ENCODE measurements at places on chromosomes 5 and 9.
A peak's percentile ranks its signal among the peaks of the same experiment; 100 is the strongest.

DNA sequence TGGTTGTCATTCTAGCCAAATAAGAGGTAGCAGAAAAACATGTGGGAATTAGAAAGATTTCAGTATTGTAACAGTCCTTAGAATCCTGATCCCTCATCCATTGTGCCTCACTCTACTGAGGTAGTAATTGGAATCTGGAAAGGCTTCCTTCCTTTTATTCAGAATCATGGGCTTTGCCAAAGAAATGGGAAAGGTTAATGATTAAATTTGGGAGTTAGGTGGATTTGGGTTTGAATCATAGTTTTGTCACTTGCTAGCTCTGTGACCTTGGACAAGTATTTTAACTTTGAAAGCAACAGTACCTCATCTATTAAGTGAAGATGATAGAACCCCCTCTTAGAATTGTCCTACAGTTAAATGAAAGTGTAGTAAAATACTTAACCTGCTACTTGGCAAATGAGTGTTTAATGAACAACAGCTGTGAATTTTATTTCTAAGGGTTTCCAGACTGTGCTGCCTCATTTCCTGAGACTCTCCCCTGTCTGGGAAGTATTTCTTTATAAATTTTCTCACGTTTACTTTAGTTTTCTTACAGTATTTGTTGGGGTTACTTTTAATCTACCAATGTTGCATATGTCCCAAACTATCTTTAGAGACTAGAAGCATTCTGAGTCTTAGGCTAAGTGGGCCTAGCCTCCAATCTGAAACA is 11.7 kb downstream of the SPDL1 start:
- no peak for DNase-seq

DNA sequence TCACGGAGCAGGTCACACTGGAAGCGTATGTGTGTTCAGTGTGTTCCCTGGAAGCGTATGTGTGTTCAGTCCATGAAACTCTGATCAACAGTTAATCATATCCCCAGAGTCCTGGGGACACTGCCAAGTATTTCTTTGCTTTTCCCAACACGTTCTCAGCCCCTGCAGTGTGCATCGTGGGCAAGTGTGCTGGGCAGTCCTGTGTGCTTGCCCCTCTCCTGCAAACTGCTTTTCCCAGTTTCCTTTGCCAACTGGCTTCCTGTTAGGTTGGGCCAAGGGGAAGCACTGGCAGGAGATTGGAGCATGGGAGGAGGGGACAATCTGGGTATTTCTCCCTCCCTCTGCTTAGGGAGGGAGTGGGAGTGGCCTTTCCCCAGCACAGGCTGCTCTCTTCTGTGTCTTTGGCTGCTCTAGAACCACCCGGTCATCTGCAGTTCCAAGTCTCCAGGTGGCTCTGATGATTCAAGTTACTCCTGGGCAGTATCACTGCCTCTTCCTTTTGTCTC is 36.8 kb upstream of the NEK6 start:
- peak; percentile 86 for DNase-seq

DNA sequence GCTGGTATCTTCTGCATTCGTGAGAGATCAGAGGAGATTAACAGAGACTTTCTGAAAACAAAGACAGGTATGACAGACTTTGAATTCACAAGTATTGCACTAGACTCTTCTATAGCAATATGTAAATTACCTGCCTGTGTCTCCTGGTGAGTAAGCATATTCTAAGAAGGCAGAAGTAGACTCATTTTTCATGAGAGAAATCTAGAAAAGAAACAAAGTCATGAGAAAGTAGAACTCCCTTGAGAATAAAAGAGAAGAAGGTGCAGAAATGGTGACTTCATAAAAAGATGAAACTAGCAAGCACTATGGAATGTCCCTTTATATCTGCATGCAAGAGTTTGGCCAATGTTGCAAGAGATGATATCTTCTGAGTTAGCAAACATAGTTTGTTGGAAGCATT is 419.8 kb downstream of the DMRT2 start:
- no peak for DNase-seq

DNA sequence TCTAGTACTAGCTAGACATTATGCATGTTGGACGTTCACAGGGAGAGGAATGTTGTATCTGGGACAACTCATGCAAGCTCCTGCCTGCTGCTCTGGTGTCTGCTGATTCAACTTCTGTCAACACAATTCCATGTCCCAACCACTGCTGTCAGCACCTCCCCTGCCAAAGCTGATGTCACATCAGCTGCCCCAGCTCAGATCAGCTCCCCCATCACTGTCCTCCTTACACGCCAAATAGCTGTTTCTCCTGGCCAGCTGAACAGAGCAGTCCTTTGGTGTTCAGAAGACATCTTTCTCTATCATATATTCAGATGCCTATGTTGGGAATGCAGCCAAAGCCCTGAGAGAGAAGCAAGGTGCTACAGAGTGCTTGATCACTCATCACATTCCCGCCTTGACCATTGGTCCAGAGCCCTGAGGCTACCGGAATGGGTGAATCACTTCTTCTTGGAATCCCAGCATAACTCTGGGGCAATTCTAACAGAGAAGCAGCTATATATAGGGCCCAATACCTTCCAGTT is 223.3 kb downstream of the SEC61B start:
- DNase-seq: peak; percentile 85

DNA sequence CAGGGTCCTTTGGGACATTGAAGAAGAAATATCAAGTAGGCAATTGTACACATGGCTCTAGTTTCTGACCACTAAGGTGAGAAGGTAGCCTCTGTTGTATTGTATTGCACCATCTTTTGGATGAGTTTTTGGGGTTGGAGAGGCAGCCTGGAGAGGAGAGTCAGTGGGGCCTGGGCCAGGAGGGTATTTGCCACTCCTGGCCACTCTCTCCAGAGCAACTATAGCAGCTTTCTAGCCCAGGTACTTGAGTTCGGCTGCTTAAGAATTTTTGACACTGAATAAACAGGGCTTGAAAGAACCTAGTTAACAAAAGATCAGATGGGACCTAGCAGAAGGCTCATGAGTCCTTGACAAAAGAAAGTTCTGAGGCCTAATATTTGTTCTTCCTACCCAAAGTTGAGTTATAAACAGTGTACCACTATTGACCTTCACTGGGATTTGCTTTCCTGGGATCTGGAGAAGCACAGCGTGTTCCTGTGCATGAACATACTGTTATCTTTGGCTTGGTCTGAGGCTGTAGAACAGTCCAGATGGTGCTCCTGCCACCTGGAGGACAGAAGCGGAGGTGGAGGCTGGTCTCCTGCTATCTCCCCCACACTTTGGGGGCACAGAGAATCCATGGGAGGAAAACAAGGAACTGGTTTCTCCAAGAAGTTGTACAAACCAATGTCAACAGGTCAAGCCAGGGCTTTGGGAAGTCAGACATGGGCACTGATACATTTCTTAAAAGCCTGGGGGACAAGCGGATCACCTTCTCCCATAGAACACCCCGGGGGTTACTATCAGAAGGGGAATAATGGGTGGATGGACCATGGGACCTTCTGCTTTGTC is 110.4 kb upstream of the LIFR start:
- no peak for DNase-seq

- DNase-seq: no peak
Measured at GRCh38 chr9:114266969-114267368, 55.9 kb upstream of the ORM1 start.

DNA sequence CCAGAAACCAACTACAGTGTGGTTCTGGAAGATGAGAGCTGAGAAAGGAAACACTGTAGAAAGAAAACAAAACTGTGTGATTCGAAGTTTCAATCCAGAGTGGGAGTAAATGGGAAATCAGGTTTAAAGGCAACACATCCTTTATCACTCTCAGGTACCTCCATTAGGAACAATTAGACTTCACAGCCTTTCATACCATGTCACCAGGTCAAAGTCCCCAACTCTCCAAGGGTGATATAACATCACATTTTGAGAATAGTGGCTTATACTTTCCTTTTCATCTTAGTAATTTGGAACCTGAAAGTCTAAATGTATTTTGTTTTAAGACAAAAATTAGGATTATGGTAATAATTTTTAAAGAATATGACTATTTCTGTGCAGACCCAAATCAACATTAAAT is 194.9 kb upstream of the WWC1 start:
- DNase-seq: no peak

GRCh38 chr5:76299592-76299991 is 103.5 kb upstream of the IQGAP2 start:
- DNase-seq: no peak

DNA sequence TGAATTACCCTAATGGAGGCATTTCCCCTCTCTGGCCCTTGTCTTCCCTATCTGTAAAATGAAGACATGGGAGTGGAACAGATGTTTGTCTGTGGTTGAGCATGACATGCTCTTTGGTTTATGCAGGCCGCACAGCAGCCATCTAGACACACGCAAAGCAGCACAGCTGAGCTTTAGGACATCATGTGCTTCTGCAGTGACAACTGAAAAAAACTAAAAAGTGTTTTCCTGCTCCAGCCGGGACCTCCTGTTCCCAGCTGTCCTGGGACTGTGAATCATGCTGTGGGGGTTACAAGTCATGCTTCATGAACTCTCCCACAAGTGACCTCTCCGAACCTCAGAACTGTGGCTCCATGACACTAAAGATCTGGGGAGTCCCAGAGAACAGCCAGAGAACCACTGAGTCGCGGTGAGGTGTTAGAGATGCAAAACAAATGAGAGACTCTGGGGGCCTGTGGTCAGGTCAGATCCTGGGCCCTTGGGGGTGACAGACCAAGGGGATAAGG is 1.7 kb downstream of the SMIM3 start:
- DNase-seq: no peak

DNA sequence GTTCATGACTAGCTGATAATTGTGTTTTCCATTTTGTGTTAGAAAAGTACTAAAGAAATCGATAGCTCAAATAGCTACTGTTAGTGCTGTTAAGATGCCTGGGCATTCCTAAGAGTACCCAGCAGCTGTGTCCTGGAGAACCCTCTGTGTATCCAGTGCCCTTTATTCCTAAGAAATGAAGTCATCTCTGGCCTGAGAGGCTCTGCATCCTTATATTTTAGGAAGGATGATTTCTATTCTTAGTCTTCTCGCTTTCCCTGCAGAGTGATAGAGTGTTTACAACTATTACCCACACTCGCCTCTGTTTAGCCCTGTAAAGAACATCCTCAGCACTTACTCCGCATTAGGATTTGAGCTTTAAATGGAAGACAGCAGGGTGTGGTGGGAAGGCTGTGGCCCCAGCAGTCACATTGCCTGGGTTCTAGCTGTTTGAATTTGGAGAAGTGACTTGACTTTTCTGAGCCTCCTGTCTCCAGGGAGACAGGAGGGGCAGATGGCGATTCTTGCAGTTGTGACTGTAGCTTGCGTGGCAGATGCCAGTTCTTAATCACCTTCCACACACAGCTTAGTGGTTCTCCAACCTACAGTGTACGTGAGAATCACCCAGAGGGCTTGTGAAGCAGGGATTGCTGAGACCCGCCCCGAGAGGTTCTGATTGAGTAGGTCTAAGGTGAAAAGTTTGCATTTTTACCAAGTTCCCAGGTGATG is 177.2 kb upstream of the PITX1 start:
- DNase-seq: no peak

DNA sequence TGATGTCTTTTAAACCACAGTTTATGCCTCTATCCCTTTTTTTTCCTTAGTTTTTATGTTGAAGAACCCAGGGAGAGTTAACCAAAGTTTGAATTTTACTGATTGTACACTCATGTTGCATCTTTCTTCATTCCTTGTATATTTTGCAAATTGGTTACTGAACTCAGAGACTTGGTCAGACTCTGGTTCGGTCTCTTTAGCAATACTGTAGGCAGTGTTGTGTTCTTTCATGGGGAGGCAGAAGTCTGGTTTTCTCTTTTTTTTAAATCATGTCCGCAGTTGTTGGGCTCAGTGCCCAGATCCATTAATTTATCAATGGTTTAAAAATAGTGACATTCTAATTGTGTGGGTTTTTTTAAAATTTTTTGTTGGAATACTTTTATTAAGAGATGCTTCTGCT is 23.4 kb downstream of the UBE2R2 start:
- DNase-seq: no peak

DNA sequence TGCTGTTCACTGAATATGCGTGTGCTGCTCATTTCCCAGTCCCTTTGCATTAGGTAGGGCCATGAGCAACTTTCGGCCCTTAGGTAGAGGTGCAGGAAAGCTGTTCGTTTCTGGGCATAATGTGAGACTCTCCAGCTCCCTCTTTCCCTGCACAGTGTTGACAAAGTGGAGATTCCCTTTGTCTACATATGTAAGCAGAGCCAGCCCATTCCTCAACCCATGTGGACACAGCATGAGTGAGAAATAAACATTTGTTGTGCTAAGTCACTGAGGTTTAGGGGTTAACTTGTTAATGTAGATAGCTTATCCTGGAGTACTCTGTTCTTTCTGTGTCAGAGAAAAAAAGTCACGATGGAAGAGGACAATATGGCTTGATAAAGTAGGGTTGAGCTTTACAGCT is 343.8 kb downstream of the PSAT1 start:
- no peak for DNase-seq

DNA sequence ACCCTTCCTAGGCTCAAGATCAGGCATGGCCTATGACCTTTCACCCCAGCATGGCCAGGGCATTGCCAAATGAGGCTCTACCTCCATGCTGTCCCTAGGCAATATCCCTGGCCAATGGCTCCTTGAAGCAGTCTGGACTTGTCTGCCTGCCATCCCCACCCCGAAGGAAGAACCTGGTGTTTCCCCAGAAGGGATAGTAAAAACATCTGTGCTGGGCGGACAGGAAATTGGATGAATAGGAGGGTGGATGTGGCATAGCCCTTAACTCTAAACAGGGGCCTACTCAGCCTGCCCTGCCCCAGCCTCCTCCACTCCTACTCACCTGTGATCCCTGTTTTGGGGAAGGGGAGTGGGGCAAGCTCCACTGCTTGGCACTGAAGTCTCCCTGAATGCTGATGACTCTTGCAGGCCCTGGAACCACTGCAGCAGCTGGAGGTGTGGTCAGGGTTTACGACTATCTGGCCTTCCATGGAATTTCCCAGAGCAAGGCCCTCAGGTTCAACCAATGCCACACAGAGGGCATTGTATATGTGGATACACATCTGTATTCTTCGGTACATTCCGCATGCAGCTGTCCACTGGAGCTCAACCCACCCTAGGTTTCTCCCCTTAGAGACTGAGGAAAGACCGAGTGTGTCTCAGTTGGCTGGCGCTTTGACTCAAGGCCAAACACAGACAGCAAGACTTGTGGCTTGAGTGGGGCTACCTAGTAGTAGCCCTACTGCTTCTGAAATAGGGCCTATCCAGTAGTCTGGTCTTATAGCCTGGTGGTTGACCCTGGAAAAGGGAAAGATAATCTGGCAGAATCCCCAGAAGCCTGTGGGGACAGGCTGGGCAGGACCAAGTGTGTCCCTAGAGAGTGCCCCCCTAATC is 6.4 kb upstream of the P4HA2 start:
- no peak for DNase-seq

- no peak for DNase-seq
Measured at GRCh38 chr9:137012694-137013570, 15.1 kb downstream of the ABCA2 start.

GRCh38 chr9:69173497-69173890 is 583 bp upstream of the TJP2 start:
- no peak for DNase-seq

DNA sequence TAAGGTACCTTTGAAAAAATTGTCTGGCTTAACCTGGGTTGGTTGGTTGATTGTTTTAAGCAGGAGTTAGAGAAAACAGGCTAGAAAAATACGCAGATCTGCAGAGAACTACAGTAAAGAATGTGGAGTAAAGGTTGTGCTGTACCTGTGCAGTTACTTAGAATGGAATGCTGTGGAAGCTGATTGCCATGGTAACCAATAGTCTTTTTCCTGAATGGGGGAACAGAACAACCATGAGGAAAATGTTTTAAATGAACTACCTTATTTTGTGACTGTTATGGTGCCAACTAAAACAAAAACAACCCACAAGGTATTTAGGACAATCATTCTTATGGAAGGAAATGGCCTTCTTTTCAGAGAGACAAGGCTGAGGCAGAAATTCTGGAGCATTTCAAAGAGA is 4.8 kb upstream of the HOMER1 start:
- no peak for DNase-seq

- no peak for DNase-seq
Measured at GRCh38 chr9:136542241-136543040, 3.4 kb downstream of the NOTCH1 start.
